Suppressor macrophage (primary cell): ENCODE measurements at places on chromosomes 4 and X.

GRCh38 chrX:57771689-57772088, 91.6 kb upstream of the NLRP2B start:
- DNase-seq, result no peak

- DNase-seq, result no peak
These were observed 80.5 kb downstream of the ALPK1 start for GRCh38 chr4:112377594-112378242.

DNA sequence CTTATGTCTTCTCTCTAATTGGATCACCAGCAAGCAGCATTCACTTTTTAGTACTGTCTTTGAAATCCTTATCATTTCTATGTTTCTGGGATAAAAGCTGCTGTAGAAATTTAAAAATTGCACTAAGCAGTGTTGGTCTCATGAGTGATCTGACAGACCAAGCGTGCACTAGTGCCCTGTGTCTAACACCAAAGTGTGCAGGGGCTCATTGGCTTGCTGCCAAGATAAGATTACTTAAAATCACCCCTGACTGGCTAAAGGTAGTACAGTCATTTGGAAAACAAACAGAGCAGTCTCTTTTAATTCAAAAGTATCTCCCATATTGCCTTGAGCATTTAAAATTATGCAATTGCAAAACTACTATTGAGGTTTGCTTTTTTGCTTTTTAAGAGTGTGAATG, 304.6 kb downstream of the ARAP2 start:
- no peak for DNase-seq

GRCh38 chr4:28247805-28248204, 1387.2 kb downstream of the STIM2 start:
- no peak for DNase-seq
